ENCODE measurements at places on chromosomes 3 and 15.

DNA sequence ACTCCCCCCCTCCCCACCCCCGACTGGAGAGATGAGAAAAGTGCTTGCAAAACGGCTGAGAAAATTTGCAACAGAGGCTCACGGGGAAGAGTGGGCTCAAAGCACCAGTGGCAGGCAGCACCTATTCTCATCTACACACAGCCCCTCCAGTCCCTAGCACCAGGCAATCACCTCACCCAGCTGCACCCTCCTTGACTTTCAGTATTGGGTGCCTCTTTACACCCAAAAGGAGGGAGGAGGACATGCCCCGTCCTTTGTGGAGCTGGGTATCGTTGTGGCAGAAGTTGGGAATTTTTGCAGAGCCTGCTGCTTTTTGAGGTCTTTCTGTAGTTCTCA, 182.8 kb upstream of the TOPAZ1 start:
- no peak for DNase-seq

GRCh38 chr3:112124907-112125607, 8.0 kb downstream of the GCSAM start:
- no peak for DNase-seq

DNA sequence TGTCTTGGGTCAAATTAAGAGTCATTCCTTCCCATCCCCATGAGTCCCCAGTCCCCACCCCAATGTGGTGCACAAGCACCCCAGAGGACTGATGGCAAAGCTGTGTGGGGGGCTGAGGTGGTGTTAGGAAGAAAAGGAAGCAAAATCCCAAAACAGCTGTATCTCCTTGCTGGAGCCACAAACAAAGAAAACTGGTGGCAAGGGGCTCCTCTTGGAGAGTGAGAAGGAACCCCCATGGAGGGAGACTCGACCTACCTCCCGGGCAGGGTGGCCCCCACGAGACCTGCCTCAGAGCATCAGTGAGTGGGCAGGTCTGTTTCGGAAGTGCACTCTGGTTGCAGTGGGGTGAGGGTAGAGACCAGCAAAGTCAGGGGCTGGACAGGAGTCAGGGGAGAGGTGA, 29.2 kb downstream of the PRR23E start:
- no peak for DNase-seq

GRCh38 chr3:4814305-4814903, 164.8 kb upstream of the BHLHE40 start:
- no peak for DNase-seq

GRCh38 chr3:134615743-134616142, 35.1 kb downstream of the KY start:
- no peak for DNase-seq

GRCh38 chr3:42605546-42606173, 5.2 kb downstream of the NKTR start:
- DNase-seq, result no peak

GRCh38 chr3:185760550-185760949, 64.3 kb downstream of the IGF2BP2 start:
- DNase-seq, result no peak

GRCh38 chr3:160577556-160578195, 12.3 kb upstream of the KPNA4 start:
- DNase-seq, result no peak

- DNase-seq, result no peak
Observed at GRCh38 chr3:138349926-138350665, 1.7 kb downstream of the MRAS start.

DNA sequence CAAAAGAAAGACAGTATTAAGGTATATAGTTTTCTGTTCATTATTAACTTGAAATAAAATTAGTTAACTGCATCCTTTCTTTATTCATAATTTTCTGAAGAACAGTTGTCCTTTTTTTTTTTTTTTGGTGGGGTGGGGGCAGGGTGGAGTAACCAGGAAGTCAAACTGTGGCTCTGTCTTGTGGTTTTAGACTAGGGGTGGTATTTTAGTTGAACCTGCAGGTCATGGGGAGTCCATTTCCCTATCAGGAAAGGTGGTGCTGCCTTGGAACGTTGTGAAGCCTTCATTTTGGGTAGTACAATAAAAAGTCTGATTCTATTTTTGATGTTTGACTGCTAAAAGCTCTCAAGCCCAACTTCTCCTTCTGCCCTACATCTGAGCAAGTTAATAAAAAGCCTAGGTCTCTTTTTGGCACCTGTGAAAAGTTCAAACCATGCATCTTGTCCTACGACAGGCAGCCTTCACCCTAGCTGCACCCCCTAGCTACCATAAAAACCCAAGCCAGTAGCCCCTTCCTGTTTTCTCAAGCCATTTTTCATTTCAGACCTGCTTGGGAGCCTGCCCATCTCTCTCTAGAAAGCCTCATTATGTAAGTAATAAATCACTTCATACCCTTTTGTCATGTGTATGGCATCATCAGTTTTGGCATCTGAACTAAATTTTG, 31.2 kb upstream of the RIOX2 start:
- no peak for DNase-seq

GRCh38 chr3:102576651-102577050, 141.8 kb downstream of the ZPLD1 start:
- no peak for DNase-seq

DNA sequence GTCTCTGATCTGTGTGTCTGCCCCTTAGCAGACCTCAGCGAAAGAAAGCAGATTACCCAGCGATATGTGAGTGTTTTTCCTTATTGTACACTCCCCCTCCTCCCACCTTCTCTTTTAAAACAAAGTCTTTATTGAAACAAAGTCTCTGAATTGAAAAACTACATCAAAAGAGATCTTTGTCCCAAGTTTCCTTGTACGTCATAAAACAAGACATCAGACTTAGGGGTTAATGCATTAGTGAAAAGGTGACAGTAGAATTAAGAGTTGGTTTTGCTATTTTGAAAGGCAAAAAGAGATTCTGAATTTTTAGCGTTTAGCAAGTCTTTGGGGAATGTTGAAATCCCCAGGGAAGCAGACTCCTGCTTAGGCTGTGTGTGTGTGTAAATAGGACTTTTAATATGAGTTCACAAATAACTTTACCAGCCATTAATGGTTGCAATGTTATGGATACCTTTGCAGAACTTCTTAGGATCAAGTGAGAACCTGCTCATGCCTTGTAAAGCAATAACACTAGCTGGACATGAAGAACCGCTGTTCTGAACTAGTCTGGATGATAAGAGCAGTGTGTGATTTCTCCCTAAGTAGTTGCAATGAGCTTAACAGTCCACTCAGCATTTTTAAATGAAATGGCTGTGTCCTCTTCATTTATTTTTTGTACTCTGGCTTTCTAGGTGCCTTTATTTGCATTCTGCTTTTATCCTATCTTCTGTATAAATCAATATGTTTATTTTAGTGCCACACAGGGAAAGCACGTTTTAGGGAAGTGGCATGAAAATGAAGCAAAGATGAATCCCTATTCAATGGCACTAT, 136.6 kb downstream of the MCTP2 start:
- no peak for DNase-seq

DNA sequence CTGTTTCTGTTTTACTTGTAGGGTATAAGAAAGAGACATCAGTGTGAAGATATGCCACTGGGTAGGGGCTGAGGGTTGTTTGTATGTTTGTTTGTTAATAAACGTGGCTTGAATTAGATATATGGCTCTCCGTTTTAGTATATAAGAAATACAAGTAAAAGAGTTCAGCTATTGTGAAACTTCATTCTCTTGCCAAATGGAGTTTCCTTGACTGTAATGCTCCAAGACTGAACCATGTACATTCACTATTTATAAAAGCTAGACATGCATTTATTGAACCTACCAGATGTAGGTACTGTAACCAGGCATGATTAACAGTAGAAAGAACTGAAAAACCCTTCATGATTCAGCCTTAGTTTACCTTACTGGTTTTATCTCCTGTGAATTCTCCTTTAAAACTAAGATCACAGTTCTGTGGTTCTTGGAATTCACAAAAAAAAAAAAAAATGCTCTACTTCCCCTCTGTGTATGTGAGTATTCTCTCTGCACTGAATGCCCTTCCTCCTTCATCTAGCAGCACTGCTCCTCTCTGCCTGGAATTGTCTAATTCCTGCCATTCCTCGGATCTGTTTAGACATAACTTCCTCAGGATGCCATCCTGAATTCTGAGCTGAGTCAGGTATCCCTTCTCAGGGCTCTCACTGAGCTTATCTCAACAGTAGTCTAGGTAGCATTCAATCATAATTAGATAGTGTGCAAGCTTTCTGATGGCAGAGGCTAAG, 504.4 kb downstream of the FHIT start:
- DNase-seq, result no peak

GRCh38 chr3:116966649-116967048, 257.1 kb downstream of the TUSC7 start:
- DNase-seq, result no peak

GRCh38 chr15:43871835-43872234, 45.0 kb downstream of the WDR76 start:
- DNase-seq, result no peak

- no peak for DNase-seq
Observed at GRCh38 chr3:66722675-66723074, 221.9 kb upstream of the LRIG1 start.

- no peak for DNase-seq
Observed at GRCh38 chr15:57144448-57144847, 226.0 kb downstream of the TCF12 start.

GRCh38 chr3:46663591-46664135, 29.8 kb downstream of the ALS2CL start:
- no peak for DNase-seq

- no peak for DNase-seq
Observed at GRCh38 chr3:98259707-98260106, 4.3 kb upstream of the OR5H6 start.

GRCh38 chr3:196889844-196890708, 22.4 kb downstream of the SENP5 start:
- DNase-seq, result no peak

GRCh38 chr15:38093931-38094330, 158.7 kb upstream of the SPRED1 start:
- no peak for DNase-seq

GRCh38 chr3:105518203-105518602, 151.5 kb downstream of the ALCAM start:
- no peak for DNase-seq

DNA sequence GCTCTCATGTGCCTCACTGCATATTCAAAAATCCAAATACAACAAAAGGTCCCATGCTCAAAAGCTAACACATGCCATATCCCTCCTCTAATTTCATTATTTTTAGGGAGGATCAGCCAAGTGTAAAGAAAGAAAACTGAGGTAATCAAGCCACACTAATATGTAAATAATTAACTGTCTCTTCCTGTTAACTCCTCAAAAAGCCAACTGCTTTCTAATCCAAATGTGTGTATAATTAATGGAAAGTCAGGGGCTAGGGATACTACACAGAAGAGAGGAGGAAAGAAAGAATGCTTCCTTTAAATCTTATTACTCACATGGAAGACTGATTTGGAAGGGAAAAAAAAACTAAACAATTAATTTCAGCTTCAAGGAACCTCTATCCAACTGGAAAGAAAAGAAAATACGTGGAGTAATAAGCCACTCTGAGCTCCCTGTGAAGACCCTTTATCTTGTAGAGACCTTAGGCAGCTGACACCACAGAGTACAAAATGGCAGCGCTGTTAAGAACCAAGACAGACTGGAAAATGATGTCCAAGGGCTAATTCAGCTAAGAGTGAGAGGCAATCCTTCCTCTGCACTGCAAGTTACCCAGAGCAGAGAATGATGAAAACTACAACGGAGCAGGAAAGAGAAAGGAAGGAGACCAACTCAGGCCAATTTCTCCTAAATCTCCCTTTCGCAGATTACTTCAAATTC, 56.8 kb downstream of the ZNF148 start:
- DNase-seq, result no peak
